ENCODE measurements at places on chromosomes 2 and 18. TPM values are rescaled to one million over a fixed set of nuclear protein-coding genes. Genes with fewer than 3 reads are reported as not detected.

ACKR3 gene
- 16.8 TPM for total RNA-seq

IL1RL1 gene
- total RNA-seq: 0.17 TPM

FBXO48 gene
- total RNA-seq: 0.42 TPM

ZBTB7C gene
- total RNA-seq: under 0.01 TPM

XPO1 gene
- total RNA-seq: 186 TPM

DOK6 gene
- 1.0 TPM for total RNA-seq

STAM2 gene
- 28.9 TPM for total RNA-seq

ADAM23 gene
- total RNA-seq: 0.85 TPM

CLEC4F gene
- total RNA-seq: 0.34 TPM
